Stromal cell of bone marrow (primary cell): ENCODE measurements at places on chromosomes 1 and 21.

- no peak for DNase-seq
Observed at GRCh38 chr21:19609611-19610010, 1206.0 kb upstream of the TMPRSS15 start.

DNA sequence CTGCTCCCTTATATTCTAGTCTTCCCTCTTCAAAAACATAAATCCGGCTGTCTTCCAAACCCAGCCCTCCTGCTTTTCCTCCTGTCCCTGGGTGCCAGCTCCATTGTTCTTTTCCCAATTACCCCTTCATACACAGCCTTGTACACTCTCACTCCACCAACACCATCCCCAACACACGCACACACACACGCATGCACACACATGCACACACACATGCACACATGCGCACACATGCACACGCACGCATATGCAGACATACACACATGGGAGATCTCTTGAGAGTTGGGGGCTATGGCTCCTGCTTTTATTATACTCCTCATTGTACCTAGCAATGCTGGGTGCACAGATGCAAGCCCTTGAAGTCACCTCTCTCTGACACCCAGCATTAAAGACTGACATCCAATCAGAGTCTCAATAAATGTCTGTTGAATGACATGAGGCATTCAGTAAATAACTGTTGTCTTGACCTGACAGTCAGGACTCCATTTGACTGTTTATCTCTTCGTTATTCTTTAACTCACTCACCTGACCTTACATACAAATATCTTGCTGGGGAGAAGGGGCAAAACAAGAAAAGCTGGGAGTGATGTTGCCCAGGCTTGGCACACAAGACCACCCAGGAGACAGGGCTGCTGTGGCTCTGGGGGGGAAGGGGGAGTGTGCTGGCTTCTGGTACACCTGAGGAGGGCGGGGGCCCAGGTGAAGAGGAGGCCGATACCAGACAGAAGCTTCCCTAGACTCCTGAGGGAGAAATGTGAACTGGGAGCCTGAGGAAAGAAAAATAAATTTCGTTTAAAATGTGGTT lies 16.0 kb downstream of the ABCA4 start:
- DNase-seq, result no peak

GRCh38 chr1:106926803-106927582 lies 129.5 kb upstream of the PRMT6 start:
- no peak for DNase-seq

- DNase-seq, result no peak
Observed at GRCh38 chr1:212486619-212486975, 53.9 kb downstream of the NENF start.

DNA sequence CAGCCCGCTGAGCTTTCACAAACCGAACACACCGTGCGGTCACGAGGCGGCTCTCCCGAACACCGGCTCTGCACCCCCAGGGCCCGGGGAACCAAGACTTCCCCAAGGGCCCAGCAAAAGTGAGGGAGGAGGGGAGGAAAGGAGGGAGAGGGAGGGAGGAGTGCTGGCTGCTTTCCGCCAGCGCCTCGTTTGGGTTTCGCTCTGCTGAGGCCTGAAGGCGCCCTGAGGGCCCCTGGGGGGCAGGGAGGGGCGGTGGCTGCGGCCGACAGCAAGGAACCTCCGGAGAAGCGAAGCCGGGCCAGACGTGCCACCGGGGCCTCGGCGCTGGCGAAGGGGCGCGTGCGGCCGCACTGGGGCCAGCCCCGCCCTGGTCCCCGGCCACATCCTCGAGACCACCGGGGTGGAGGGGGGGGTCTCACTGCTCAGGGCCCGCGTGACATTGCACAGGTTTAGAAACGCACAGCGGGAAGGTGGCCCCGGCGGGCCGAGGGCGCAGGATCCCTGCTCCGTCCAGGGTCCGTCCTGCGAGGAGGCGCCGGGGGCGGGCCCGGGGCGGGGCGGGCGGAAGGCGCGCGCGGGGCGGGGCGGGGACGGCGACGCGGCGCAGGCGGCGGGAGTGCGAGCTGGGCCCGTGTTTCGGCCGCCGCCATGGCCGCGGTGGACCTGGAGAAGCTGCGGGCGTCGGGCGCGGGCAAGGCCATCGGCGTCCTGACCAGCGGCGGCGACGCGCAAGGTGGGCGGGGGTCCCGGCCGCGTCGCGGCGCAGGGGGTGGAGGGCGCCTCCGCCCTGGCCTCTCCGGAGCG lies at the start of gene PFKL:
TSS of gene PFKL (plus strand) at position 596 of the 804 bp plus-strand sequence. CDS start at position 649, 53 bp downstream.
- no peak for DNase-seq

DNA sequence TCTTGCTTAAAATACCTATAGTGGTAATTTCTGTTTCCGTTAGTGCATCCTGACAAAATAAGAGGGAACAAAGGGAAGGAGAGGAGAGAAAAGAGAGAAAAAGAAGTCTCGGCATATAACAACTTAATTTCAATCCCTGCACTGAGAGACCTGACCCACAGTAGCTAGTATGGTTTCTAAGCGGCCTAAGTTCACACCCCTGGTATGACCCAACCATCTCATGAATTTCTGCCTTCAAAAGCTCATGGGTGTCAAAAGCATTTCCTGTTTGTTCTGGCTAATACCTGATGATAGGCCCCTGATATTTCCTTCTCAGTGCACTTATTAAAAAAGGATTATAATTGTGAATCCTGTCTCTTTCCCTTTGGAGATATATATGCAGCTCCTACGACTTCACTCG lies 32.1 kb upstream of the RGS1 start:
- no peak for DNase-seq

DNA sequence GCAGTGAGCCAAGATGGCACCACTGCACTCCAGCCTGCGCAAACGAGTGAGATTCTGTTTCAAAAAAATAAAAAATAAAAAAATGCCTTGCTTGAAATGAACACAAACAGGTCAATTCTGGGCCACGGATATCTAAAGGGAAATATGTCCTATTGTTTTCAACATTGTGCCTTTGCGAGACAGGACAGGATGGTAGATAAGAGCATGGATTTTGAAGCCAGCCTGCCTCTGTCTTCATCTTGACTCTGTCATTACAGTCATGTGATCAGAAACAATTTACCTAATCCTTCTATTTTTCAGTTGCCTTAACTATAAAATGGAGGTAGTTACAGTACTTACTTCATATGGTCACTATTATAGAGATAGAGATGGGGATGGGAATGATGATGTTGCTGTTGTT lies 56.7 kb upstream of the ZSWIM5 start:
- no peak for DNase-seq

DNA sequence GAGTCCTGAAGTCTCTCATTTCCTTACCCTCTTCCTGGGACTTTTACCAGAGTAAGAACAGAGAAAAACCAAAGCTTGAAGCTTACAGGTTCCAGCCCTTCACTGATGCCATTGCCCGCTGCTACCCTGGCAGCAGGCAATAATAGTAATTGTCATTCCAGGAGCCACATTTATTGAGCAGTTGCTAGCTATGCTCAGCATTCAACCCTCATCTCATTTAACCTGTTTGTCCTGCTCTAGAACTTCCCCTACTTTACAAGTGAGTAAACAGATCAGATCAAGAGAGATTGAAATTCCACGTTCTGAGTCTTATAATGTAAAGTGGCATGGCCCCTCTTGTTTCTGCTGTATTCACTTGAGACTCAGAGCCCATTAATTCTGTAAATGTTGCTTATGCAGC lies 80.4 kb downstream of the ATP1A1 start:
- DNase-seq, result no peak

GRCh38 chr1:75273110-75273509 lies 138.9 kb downstream of the LHX8 start:
- no peak for DNase-seq

GRCh38 chr1:8951231-8951630 lies 5.6 kb downstream of the CA6 start:
- no peak for DNase-seq

DNA sequence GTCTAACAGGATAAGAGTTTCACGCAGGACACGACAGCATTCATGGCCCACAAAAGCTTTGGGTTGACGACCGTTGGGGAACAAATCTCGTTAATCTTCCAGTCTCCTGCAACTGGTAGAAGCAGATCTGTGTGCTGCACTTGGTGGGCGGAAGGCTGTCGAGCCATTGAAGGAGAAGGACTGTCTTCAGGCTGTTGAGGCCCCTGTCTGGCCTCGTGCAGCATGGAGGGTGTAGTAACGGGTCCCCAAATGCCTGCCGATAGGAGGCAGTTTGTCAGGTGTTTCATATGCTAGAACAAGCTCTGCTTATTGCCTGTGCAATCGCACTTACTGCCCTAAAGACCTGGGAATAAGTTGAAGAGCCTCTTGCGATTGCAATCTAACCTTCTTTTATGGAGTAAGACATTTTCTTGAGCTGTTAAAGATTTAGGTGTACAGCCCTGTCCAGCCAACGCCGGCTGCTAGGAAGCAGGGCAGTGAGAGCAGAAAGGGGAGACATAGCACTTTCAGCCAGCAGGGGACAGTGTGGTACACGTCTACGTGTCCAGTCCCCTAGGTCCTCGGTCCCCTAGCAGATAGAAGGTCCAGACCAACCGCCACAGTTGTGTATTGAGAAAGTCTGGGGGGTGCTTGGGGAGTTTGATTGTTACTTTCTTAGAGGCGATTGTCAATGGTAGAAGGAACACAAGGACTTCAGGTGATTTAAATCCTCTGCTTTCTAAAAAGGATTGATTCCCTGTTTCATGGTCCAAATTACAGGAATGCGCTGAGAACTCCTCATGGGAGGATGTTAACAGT lies 102.3 kb upstream of the TMPRSS2 start:
- no peak for DNase-seq

DNA sequence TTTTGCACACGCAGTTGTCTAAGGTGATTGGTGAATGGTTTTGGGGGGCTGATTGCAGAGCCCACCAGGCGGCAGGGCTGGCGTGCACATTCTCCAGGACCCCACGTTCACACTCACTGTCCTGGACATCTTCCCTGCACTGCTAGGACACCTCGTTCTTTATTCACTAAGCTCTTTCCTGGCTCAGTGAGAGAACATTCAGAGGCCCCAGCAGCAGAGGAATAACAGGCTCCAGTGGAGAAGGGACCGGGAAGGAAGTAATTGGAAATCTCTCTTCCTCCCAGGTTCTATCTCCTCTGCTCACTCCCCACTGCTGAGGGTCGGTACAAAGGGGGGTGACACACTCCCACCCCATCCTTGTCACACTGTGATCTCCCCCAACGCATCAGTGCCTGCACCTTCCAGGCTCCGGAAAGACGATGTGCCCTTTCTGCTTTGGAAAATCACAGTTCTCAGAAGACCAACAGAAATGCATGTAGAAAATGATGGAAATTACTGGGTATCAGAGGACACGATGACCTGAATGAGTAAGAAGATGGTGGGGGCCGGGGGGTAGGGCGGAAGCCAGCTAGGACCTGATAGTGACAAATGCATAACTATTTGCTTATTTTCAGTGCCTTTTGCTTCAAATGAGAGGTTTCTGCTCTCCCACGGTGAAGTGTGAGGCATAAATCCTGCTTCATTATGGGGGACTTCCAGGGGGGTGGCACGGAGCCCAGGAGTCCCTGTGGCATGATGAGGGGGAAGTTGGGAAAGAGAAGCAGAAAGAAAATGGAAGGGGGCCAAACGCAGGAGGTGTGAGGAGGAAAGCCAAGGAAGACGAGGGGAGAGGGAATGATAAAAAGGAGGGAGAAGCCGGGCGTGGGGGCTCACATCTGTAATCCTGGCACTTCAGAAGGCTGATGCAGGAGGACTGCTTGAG lies 25.2 kb upstream of the KIF26B start:
- no peak for DNase-seq

DNA sequence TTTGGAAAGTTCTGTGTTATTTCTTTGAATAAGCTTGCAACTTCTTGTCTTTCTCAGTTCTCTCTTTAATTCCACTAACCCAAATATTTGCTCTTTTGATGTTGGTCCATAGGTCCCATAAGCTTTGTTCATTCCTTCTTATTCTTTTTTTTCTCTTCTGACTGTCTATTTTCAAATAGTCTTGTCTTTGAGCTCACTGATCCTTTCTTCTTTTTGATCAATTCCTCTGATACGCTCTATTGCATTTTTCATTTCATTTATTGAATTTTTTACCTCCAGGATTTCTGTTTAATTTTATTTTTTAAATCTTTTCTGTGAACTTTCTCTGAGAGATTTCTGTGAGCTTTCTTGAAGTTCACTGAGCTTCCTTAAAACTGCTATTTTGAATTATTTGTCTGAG lies 486.6 kb downstream of the KIF26B start:
- DNase-seq, result no peak

- DNase-seq, result no peak
Observed at GRCh38 chr1:202809597-202810159, 1.1 kb upstream of the PCAT6 start.

DNA sequence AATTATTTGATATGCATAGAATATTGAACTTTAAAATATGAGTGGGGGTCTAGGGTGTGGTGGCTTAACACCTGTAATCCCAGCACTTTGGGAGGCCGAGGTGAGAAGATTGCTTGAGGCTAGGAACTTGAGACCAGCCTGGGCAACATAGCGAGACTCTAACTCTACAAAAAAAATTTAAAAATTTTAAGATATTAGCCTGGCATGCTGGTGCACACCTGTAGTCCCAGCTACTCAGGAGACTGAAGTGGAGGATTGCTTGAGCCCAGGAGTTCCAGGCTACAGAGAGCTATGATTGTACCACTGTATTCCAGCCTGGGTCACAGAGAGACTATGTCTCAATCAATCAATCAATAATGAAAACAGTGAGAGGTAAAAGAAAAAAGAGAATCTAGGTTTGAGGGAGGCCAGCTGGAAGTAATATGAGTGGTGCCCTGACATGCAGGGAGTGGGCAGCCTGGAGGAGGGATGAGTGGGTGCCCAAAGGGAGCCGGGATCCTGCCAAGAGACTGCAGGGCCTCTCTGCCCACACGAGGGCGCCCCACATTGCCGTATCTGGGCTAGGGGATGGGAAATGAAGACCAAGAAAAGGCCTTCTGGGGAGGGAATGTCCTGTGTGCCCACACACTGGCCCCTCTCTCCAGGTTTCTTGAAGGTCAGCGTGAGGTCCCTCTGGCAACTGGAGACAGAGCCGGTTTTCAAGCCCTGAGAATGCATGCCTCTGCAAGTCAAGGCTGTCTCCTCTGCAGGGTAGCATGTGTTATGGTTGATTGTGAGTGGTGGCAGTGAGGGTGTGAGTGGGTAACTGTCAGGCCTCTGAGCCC lies 93.9 kb upstream of the PPM1J start:
- DNase-seq, result peak; percentile 38
